ENCODE measurements at places on chromosomes 5 and 9.
A peak's percentile ranks its signal among the peaks of the same experiment; 100 is the strongest.

- peak; percentile 52 for DNase-seq
These were observed 103.6 kb upstream of the CHD1 start for GRCh38 chr5:99032234-99033013.

- no peak for DNase-seq
These were observed 303.2 kb upstream of the GRAMD2B start for GRCh38 chr5:126119887-126120442.

DNA sequence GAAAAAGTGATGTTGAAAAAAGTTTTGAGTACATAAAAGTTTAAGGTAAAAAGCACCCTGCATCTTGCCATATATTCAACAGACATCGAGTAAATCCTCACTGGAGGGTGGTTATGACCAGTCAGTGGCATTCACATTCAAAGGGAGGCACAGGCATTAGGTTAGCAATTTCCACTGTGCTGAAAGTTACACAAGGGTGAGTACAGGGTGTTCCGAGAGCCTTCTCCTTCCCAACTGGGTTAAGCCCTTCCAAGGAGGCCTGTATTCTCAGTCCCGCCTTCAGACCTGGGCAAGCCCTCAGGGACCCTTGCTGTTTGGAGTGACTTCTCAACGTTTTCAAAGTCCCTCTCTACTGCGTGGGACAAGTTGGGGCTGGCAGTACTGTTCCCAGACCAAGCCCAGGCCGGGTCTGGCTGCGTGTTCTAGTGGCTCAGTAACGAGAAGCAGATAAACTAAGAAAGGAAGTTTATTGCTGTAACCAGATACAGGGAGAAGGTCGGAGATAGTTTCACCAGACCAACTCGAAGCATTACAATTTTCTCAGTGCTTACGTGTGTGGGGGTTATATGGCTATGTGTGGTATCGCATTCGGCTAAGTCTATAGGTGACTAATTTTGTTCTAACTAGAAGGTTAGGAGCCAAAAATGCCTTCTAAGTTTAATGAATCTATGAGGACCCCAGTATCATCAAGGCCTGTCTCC, 13.0 kb upstream of the SETX start:
- no peak for DNase-seq

- DNase-seq: no peak
These were observed 1.5 kb downstream of the HAUS6 start for GRCh38 chr9:19101203-19101602.

GRCh38 chr5:125673359-125673950, 749.8 kb upstream of the GRAMD2B start:
- DNase-seq: no peak

GRCh38 chr5:120464627-120465435, 731 bp downstream of the PRR16 start:
- DNase-seq: no peak

DNA sequence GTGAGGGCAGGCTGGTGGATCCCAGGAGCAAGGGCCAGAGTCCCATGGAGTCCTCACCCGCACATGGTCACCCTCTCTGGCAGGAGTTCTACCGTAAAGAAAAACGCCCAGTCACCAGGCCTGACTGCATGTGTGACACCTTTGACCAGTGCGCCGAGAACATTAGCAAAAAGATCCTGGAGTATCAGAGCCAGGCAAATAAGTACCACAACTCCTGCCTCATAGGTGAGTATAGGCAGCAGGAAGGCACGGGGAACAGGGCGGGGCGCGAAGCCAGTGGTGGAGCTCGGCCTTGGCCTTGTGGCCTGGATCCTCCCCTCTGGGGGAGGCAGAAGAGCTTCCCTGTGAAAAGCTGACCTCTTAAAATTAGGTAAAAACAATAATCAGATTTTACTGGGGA, 45.4 kb upstream of the TDRD7 start:
- no peak for DNase-seq

DNA sequence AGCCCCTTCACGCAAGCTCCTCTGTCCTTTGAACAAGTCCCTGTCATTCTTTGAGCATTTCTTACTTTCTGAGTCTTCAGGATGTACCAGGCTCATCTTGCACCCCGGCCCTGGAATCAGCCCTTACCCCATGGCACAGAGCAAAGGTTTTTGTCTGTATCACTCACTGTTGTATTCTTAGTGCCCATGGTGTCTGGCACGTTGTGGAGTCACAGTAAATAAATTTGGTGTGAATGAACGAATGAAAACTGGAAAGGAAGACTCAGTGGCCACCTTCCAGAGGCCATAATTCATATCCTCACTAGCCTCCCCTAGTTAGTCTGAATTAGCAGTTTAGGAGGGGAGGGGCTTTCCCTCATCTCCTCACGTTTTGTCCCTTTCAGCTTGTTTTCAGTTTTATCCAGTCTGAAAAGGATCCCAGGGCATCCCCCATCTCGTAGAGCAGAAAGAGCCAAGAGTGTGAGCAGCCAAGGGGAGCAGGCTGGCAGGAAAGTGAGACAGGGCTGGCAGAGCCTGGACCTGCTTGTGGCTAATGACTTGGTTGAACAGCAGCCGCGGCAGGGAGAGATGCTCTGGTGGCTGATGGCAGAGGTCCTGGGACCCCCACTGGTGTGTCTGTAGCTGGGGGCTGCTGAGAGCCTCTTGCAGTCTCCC, 42.7 kb downstream of the ZNF618 start:
- no peak for DNase-seq

All from CD4-positive, alpha-beta T cell treated with Interleukin-17A for 4 hours (primary cell).